ENCODE measurements at places on chromosomes 7 and 10.
A peak's percentile ranks its signal among the peaks of the same experiment; 100 is the strongest.

GRCh38 chr10:24872049-24872789 lies 80.2 kb downstream of the PRTFDC1 start:
- DNase-seq = no peak

DNA sequence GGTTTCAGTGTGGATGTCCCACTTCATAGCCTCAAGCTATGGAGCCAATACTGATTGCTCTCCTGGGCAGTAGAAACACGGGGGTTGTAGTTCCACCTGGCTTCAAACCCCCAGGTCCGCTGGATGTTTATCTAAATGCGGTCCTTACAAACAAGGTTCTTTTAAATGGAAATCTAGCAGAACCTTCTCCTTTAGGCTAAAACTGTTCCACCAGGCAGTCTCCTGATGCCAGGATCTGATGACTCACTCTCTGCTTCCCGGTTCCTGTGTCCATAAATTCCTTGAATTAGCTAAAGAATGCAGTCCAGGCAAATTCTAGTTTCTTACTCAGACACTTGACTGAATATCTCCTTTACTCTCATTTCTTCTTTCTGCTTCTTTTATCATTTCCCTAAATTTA lies 108.4 kb upstream of the FAM3C start:
- no peak for DNase-seq

DNA sequence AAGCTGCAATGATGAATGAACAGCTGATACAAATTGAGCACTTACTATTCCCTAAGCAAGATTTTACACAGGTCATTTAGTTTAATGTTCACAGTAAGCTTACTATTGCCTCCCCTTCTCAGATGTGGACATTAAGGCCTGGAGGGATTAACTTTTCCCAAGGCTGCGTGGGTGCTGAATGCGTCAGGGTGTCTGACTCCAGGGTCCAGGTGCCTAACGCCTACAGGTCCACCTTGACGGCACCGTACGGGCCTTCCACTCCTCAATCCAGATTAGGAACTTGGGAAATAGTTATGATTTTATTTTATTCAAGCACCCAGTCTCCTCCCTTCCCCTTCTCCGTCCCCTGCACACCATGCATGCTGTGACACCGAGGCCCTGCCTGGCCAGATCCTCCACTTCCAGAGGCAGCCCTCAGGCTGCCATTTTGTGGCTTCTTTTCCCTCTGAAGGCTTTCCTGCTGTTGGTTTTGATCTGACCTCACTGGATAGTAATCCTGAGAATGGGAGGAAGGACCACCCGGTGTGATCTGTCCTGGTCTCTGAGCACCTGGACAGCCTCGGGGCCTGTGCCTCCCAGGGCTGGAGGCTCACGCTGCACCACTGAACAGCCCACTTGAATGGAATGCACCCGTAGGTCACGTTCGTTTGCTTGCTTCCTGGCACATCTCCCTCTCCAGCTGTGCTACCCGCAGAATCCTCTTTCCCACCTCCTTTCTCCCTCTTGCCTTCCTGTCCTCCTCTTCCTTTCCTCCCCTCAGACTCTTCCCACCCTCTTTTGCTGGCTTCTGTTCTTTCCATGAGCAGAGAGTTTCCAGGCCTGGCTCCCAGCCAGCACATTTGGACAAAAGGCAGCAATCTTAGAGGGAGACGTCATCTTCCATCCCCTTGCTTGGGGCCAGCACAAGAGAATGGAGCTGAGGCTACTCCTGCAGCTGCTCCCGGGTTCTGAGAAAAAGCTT lies 14.4 kb downstream of the DENND2A start:
- DNase-seq = no peak

GRCh38 chr10:77513781-77514331 lies 123.8 kb downstream of the KCNMA1 start:
- no peak for DNase-seq

DNA sequence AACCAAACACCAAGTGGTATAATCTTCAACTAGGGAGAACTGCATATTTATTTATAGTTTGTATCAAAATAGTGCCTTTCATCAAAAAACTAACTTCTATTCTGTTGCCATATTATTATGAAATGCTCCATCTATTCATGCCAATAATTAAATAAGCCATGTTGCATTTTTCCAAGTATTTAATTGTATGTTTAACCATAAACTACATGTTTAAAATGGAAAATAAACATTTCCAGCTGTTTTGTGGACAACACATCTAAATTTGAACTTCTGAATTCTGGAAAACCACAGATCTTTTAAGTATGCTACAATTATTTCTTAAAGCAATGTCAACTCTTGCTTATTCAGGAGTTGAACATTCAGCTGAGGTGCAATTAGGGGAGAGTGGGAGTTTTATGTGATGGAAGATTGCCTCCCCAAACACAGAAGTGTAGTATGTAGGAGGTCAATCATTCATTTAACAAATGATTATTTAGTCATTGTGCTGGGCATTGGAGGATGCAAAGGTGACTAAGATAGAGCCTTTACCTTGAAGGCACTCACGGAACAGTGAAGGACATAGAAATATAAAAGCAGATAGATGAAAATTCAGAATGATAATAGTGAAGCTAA lies 80.7 kb upstream of the PPP1R3C start:
- no peak for DNase-seq

GRCh38 chr10:108749042-108749441 lies 1174.3 kb downstream of the XPNPEP1 start:
- DNase-seq = no peak

DNA sequence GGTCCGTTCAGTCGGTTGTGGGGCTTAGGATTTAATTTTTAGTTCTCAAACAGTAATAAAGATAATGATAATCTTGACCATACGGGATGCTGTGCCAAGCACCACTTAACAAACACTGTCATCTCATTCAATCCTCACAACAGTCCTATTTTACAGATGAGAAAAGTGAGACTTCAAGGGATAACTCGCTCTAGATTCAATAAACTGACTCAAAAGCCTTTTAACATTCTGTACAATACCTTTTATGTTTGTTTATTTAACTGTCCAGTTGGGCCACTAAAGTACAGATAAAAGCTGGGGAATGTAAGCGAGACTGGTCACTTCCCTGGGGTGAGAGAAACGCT lies 437 bp upstream of the CFAP69 start:
- DNase-seq = no peak

DNA sequence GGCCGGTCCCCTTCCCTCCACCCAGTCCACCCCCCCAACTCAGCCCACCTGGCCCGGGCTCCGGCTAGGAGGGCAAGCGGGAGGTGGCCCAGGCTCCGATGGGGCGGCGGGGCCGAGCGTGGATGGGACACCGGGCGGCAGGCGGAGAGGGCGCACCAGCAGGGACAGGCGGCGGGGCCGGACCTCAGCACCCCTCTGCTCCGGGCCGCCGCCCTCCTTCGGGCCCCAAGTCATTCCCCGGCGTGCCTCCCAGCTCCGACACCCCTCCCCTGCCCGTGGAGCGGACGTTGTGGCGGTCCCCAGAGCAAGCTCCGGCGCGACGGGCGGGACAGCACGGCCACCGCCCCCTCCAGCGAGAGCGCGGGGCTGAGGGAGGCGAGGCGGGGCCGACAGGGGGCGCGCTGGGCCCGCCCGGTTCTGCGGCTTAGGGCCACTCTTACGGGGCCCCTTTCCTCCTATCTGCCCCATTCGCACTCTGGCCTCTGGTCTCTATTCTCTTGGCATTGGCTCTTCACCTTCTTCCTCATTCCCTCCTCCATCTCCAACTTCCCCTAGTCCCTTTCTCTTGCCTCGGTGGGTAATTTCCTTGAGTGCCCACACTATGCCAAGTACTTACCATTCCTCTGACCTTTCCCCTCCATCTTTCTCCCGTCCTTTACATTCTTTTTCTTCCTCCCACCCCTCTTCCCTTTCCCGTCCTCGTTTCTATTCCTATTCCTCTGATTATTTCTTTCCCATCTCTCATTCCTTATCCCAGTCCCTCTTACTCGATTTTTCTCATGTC lies 701 bp upstream of the GBX1 start:
- DNase-seq = peak; percentile 63

Measured in activated naive CD4-positive, alpha-beta T cell treated with anti-CD3 and anti-CD28 coated beads for 36 hours (primary cell).